Natural killer cell treated with Interleukin-12 subunit alpha and Interleukin-12 subunit beta and Interleukin-15 and Interleukin-18, amount 100 ng/mL, for 72 hours (primary cell): ENCODE measurements at places on chromosomes 3 and 15. TPM values are rescaled to one million over a fixed set of nuclear protein-coding genes. Genes with fewer than 3 reads are reported as not detected.

The SAXO2 gene
- total RNA-seq: 0.59 TPM

DNA sequence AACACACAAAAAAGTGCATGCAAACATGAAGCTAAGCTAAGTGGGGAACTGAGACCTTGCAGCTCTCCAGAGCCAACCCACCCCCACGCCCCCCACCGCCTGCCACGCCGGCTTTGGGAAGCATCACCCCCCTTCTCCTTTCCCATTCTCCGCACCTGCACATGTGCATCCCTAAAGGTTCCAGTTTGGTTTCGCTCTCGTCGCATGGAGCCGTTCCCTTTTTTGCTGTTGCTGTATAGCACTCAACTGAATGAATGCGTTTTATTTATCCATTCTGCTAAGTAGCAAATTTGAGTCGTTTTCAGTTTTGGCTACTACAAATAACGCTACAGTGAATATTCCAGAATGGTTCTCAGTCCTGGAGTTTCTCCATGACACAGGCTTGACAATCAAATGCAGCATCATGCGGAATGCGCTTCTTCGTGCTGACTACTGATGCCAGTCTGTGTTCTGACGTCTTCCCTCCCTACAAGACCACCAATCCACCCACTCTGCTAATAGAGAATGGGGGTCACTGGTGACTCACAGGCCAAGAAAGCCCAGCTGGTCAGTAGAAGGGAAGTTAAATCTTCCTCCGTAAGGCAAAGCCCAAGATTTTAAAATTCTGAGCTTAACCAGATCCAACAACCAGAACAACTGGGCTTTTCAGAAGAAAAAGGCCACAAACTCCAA lies 115.3 kb downstream of the XXYLT1 start:
- DNase-seq: no peak

DNA sequence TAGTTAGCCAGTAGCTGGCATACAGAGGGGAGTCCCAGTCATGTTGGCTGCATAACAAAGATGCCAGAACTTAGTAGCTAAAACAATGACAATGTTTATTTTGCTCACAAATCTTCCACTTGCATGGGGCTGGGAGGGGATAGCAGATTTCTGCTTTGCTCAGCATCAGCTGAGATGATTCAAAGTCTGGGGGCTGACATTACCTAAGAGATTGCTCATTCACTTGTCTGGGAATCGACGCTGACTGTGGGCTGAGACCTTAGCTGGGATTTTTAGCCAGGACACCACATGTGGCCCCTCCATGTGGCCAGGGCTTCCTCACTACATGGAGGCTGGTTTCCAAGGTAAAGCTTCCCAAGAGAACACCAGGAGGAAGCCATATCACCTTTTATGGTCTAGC lies 12.7 kb upstream of the CFAP100 start:
- DNase-seq: no peak

DNA sequence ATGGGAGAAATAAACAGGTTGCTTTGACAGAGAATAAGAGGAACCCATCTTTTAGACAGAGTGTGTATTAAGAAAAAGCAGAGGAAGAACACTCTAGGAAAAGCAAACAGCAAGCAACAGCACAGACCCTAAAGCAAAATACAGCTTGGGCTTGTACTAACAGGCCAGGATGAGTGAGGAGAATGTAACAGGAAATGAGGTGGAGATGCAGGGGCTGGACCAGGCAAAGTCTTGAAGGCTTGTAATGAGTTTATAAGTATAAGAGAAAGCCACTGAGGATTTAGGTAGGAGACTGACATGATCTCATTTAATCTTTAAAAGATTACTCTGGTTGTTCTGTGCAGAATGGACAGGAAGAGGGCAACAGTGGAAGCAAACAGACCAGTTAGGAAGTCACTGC lies 4.9 kb downstream of the UBR1 start:
- DNase-seq: no peak

The P2RY13 gene
- total RNA-seq: not detected

DNA sequence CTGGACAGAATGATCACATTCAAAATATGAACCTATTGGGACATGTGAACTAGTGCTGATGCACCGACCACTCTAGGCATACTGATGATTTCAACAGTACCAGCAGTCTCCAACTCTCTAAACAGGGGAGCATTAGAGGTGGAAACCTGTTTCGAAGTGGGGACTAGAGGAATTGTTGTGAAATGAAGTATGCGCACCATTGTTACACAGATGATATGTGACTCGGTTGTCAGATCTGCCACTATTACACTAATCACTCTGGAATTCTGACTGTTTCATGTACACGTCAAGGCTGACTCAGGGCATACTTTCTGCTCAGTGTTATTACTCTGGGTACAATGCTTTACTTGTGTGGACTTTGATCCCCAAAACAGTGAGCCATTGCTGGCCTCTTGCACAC lies 198.2 kb upstream of the UBE2E2 start:
- DNase-seq: no peak

The C3orf22 gene
- not detected for total RNA-seq

DNA sequence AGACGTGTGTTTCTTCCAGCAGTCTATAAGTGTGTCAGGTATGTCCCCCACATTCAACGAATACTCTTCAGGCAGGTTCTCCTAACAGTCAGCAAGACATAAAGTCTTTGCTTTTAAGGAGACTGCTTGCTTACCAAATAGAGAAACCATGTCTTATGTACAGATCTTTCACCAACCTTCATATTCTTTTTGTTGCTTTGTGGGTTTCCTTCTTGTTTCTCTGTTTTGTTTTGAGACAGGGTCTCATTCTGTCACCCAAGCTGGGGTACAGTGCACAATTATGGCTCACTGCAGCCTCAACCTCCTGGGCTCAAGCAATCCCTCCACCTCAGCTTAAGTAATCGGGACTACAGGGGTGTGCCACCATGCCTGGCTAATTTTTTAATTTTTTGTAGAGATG lies 14.3 kb downstream of the DYNC1LI1 start:
- DNase-seq: no peak

GRCh38 chr3:127762077-127762786 lies 60.1 kb downstream of the MGLL start:
- no peak for DNase-seq

- DNase-seq: no peak
Measured at GRCh38 chr3:39318301-39318700, 11.2 kb upstream of the CCR8 start.
